Iris pigment epithelial cell (primary cell): ENCODE measurements at places on chromosomes 11 and 22.
A peak's percentile ranks its signal among the peaks of the same experiment; 100 is the strongest.

DNA sequence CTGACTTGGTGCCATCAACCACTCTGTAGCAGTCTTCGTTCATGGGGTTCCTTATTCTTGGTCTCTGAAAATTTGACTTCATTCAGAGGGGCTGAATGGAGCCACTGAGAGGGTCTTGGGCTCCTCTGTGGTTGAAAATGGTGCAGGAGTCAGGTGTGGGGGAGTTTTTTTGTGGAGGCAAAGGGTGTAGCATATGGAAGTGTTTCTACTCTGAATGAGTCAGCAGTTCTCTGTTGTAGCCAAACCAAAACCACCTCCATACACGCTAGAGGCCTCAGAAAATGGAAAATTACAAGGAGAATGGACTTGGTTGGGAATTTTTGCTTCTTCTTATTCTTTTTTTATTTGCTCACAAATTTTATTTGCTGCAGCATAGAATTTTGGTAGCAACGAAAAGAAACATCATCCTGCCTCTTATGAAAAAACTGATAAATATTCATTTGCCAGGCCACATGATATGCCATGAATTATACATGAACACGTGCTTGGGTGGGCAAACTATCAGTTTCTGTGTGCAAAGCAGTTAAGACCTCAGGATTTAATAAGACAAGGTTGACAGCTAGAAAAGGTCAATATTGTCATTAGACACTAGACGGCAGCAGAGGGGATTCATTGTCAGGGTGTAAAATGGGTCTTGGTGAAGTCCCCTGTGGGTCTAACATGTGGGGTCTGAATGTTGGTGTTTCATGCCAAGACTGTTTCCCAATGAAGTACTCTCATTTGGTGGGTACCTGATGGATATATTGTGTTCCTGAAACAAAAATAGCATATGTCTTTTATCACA, 111.7 kb downstream of the MYO18B start:
- no peak for DNase-seq

DNA sequence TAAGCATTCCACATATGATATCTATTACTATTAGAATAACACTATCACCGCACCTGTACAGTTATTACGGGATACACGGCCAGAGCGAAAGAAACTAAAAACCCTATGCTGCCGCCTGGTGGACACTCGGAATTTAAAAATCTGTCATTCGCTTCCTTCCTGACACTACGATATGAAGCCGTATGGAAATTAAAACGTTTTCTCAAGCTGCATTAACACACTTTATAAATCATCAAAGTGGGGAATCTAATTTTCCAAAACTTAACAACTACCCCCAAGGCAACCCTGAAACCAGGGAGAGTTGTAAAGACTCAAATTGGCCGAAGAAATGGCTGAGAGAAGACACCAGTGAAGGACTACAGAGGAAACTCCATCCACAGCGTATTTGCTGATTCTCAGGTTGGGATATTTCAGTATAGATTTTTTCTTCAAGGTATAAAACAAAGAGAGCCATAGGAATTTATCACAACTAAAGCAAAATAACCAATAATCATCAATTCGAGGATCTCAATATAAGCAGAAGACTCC, 1.4 kb downstream of the CCDC73 start:
- peak; percentile 28 for DNase-seq

DNA sequence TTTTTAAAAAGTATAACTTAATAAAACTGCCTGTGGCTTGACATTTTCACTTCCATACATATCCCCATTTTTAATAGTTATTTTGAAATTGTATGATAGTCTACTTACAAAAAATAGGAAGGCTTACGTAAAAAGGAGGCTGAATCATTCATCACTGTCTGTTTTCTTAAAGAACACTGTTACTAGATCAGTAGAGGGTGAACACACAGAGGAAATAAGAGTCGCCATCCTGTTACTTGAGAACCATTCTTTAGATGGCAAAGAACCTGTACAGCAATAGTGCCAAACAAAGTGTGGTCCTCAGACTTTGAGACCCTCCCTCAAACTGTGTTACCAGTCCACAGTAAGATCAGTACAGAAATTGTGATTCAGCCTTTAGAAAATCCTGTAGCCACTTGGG, 180.7 kb downstream of the PGR start:
- peak; percentile 63 for DNase-seq

DNA sequence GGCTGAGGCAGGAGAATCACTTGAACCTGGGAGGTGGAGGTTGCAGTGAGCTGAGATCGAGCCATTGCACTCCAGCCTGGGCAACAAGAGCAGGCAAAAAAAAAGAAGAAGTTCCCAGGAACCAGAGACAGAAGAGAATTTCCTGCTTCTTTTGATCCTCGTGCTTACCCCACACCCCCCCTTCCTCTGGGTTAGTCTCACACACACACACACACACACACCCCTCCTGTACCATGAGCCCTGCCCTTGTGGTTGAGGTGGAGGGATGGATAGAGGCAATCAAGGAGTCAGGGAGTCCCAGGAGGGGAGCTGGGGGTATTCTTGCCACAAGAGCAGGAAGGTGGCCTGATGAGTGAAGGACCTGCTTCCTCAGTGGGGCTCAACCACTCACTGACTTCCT, 4.1 kb upstream of the UBE2L6 start:
- DNase-seq: no peak

DNA sequence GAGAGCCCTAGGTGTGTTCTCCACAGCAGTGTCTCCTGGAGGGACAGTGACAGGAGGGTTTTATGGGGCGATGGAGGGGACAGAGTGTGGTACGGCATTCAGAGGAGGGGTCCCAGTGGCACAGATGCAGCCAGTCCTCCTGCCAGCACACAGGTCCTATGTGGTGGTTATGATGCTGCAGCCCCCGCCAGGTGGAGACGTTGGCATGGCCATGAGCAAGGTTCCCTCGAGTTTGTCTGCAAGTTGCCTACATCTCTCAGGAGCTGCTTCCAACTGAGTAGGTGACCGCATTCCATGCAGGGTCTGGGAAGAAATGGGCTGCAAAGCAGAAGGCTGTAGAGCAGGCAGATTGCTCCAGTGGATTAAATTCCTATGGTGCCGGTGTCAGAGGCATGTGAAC, 646.0 kb downstream of the TBC1D22A start:
- no peak for DNase-seq

GRCh38 chr11:57180081-57180561, 1.6 kb upstream of the LRRC55 start:
- no peak for DNase-seq

- no peak for DNase-seq
Measured at GRCh38 chr11:4093519-4094347, 866 bp upstream of the RRM1 start.

DNA sequence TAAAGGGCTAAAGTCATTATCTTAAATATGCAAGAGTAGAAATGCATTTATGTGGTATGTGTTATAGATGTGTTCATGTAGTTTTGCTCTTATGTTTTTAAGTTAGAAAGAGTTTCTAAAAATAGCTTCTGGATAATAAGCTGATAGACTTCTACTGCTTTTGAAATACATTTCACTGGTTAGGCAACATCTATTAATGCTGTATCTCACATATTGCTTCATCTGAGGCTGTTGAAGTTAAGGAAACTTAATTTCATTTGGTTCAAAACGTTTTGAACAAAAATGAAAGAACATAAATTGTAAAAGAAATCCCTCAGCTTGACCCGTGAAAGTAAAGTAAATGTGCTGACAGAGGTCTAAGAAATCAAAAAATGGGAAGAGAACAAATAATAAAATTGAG, 164.0 kb upstream of the CTSC start:
- peak; percentile 27 for DNase-seq

DNA sequence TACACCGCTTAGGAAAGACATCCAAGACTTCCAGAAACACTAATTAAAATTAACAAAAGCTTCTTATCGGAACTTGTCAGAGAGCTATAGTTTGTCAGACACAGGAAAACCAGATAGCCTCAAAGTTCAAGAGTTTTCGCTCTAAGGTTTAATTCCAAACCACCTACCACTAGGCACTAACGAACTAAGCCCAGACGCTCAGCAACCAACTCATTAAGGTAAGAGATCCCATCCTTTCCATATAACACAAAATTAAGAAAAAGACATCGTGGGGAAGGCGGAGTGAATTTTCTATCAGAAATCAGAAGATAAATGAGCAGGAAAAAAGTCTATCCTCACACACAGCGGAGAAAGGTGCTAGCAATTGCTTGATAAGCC, 382 bp downstream of the IMMP1L start:
- peak; percentile 7 for DNase-seq

GRCh38 chr11:80414181-80415165, 973.6 kb upstream of the TENM4 start:
- peak; percentile 54 for DNase-seq

DNA sequence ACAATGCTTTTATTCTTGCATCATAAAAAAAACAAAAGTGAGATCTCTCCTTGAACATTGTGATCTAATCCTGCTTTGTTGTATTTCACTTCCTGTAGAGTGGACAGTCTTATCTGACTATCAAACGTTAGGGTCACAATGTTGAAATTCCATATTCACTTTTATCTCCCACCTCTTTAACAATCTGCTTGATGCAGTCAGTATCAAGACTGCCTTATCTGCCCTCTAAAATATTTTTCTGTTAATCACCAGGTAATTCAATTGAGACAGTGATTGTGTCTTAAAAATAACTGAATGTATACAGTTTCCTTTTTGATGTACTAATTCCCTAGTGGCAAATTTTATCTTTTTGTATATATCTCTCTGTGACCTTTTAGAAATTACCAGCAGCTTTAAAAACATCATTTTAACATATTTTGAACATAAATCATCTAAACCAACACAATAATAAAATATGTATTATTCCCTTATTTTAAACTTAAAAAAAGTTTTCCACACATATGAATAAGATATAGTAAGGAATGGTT, 143.1 kb upstream of the MPPED2 start:
- DNase-seq: no peak

DNA sequence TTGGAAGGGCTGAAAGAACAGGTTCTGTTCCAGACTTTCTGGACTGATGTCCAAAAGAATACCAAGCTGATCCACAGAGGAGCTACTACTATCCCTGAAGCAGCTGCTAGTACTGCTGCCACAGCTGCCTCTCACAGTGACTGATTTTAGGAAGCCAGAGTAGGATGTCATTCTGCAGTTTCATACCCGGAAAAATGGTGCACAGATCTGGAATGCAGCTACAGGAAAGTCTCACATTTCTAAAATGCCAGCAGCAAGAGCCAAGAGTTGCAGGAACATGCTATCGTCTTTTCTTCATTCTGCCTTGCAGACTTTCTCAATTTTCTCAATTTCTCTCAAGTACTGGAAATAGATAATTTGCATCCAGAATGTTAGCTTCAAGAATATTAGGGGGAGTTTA, 19.4 kb upstream of the CCDC179 start:
- DNase-seq: peak; percentile 41

DNA sequence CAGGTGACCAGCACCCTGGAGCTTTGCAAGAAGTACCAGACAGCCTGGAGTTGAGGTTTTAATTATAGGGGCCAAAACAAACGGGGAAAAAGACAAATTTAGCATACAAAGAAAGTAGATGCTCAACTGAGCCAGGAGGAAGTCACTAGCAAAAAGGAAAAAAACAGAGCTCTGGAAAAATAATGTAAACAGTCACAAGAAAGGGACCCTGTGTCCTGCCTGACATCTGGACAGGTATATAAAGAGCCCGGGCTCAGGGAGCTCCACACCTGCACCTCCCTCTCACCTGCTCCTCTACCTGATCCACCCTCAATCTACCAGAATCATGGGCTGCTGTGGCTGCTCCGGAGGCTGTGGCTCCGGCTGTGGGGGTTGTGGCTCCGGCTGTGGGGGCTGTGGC, at the start of gene KRTAP5-10:
KRTAP5-10 (plus strand) TSS at position 301 of the 400 bp plus-strand sequence; CDS start at position 326, 25 bp downstream.
- no peak for DNase-seq

GRCh38 chr22:18031695-18032454, 7.5 kb upstream of the MICAL3 start:
- peak; percentile 92 for DNase-seq

DNA sequence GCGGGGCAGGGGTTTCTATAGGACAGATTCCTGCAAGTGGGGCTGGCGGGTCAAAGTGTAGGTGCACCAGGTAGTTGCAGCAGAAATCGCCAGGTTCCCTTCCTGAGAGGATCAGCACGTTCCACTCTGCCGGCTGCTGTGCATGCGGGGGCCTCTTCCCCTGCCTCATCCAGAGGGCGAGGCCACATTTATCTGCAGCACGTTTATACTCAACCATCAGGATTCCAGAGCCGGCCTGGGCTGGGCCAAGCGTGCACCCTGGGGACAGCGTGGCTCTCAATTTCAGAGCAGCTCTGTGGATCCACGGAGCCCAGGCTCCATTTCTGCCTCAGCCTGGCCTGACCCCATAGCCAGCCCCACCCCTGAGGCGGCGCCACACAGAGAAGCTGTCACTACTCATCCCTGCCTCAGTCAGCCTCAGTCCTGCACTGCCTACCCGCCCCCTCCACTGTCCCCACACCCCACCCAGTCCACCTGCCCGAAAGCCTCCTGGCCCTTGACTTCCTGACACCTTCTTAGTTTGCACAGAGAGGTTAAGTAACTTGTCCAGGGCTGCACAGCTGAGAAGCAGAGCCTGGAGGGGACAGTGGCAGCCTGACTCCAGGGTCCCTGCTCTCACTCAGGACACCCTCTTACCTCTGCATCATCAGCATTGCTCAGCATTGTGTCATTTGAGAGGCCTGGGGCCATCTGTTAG, 45.9 kb upstream of the RTL6 start:
- DNase-seq: no peak

- DNase-seq: no peak
Measured at GRCh38 chr11:34184505-34185015, 79.1 kb downstream of the NAT10 start.

GRCh38 chr11:45170484-45170883, 24.0 kb downstream of the PRDM11 start:
- no peak for DNase-seq

- no peak for DNase-seq
Measured at GRCh38 chr11:11230802-11231562, 122.1 kb downstream of the CSNK2A3 start.

DNA sequence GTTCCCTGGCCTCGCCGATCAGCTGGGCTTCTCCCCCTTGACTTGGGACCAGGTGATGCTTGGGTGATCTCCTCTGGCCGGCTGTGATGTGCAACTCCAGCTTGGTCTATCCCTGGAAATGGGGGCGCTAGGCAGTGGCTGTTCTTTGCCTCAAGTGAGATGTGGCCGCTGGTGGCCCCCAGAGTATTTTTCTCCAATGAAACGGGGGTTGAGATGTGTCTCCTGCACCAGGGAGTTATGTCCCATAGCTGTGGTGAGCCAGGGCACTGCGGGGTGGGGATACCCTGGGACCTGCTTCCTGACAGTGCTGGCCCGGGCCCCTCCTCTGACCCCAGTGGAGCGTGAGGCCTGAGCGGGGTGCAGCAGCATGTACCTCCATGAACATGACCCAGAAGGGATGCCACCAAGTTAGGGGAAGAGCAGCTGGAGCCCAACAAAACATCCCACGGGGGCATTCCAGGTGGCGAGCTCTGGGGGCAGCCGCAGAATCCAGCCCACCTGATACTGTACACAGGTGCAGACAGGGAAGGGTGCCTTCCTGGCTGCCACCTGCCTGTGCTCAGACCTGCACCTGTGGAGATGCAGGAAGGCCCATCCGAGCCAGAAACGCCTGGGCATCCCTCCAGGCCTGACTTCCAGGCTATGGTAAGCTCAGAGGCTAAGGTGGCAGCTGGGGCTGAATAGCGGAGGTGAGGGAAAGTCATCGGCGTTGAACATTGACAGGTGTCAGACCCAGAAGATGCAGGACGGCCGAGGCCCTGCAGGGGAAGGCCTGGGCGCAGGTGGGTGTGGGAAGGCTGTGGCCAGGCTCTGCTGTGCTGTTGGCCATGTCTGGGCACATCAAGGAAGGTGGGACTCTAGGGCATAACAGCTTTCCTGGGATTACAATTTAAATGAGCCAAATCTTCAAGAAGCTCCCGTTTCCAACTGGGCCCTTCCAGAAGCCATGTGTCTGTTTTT, 97.3 kb downstream of the CTTN start:
- no peak for DNase-seq

- DNase-seq: no peak
Measured at GRCh38 chr11:33291004-33291777, 34.0 kb downstream of the HIPK3 start.

- peak; percentile 65 for DNase-seq
Measured at GRCh38 chr11:17171343-17171742, 36.4 kb downstream of the PIK3C2A start.
